ENCODE measurements at places on chromosomes 7 and 10.

GRCh38 chr7:2523461-2523936 lies 3.9 kb downstream of the LFNG start:
- DNase-seq: no peak

GRCh38 chr7:55099066-55099820 lies 80.4 kb downstream of the EGFR start:
- no peak for DNase-seq

GRCh38 chr10:88186335-88186734 lies 322.9 kb downstream of the PTEN start:
- no peak for DNase-seq

DNA sequence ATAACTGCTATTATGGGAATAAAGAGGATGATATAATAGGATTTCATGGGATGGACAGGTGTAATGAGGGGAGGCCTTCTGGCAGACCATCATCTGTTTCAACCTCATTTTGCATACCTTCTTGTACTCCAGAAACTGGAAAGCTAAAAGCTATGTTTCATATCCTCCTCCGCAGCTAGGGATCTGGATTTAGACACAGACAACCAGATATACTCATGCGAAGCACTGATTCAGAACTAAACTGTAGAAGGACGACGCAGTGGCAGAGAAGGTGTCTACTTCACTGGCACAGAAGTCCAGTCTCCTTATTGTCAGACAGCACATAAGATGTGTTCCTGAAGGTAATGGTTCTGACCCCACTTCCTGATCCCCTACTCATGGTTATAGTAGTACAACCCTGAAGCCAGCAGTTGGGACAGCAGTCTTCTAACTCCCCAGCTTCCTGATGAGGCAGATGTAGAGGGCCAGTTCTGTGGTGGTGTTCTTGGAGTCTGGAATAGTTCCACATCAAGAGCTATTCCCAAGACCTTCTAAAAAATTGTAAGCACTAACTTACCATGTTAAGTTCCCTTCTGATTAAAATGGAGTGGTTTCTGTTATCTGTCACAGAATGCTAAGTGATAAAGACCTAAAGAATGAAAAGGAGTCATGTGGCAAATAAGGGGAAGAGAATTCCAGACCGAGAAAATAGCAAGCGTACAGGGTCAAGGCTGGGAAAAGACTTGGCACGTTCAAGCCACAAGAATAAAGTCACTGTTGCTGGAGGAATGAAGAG lies 550.3 kb downstream of the GRM8 start:
- no peak for DNase-seq

- DNase-seq: no peak
Measured at GRCh38 chr10:119521443-119522204, 20.9 kb downstream of the RGS10 start.

DNA sequence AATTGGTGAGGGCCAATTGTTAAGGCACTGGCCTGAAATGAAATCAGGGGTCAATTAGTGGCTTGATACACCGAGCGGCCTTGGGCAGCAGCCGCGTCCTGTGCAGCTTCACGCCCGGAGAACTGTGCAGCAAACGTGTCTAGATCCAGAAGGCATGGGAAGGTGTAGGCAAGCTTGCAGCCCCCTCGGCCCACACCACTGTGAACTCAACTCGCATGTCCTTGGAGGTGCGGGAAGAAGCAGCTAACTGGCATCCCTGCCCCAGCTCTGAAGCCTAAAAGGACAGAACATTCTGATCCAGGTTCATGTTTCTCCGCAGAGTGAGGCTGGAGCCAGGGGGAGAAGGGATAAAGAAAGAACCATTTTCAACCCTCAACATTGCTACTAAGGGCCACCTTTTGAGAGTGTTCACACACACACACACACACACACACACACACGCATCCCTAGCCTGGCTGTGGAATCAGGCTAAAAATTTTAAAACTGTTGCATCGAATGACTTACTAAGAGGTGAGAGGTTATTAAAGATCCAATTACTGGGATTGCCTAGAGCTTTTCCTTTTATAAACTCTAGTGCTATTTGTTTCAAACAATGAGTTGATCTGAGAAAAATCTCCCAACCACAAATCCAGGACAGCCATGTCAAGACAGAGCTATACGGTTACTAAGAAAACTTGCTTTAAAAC lies 104.0 kb downstream of the PARP12 start:
- no peak for DNase-seq

DNA sequence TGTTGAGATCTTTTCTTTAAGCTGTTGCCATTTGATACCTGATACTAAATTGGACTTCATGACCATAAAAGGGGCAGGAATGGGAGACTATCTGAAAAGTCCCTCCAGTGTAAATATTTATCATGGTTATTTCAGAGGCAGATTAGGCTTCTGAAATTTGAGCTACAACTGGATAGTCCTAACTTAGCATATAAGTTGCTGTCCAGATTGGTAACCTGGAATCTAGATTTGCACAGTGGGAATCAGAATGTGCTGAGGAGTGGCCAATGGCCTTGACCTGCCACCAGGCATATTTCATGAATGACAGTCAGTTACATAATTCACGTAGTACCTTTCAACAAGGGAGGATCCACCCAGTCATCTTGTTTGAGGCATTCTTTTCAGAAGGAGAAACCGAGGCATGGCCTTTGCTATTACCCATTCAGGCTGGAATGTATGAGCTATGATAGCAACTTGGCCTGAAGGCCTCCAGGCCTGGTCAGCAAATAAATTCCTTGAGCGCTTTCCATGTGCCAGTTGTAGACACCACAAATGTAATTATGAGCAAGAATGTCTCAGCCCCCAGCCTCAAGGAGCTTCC lies 80.0 kb downstream of the EEPD1 start:
- no peak for DNase-seq

- DNase-seq: no peak
Measured at GRCh38 chr7:53151496-53151895, 116.1 kb downstream of the POM121L12 start.

GRCh38 chr7:21044913-21045568 lies 258.4 kb upstream of the SP8 start:
- no peak for DNase-seq

DNA sequence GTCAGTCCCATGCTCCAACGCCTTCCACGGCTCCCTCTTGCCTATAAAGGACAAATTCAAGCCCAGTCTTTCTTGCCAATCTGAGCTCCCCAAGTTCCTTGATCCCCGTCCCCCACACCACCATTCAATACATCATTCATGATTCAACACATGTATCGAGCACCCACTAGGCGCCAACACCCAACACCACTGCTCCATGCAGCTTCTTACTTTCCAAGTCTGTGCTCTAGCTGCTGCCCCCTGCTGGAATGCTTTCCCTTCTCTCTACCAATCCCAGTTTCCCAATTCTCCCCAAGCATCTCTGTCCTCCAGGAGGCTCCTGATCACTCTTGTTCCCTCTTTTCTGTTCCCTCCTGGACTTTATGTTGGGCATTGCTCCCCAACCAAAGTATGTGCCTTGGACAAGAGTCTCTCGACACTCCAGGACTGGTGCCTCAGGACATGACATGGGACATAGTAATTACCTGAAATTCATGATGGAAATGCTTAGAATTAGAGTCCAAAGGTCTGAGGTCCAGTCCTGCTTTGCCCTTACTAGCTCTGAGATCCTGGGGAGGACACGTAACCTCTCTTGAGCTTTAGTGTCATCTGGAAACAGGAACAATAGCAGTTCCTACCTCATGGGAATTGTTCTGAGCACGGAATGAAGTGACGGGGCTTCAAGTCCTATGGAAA lies 172.7 kb downstream of the NEURL1 start:
- DNase-seq: no peak

- DNase-seq: no peak
Measured at GRCh38 chr7:139714163-139714901, 63.5 kb downstream of the HIPK2 start.

DNA sequence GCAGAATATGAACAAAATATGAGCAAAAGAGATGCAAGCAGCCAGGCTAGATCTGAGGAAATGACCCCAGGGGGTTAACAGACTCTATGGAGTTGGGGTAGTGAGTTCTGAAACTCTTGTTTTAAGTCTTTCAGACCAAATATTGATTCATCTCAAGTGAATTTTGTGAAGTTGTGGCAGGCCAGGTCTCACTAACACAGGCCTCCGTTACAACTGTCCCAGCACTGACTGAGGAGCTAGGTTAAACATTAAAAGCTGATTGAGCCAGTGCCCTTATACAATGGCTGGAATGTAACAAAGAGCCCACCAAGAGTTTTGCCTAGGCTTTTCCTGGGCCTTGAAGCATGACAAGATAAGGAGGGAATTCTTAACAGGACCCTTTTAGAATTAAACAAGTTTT lies 192.3 kb upstream of the STK17A start:
- no peak for DNase-seq

DNA sequence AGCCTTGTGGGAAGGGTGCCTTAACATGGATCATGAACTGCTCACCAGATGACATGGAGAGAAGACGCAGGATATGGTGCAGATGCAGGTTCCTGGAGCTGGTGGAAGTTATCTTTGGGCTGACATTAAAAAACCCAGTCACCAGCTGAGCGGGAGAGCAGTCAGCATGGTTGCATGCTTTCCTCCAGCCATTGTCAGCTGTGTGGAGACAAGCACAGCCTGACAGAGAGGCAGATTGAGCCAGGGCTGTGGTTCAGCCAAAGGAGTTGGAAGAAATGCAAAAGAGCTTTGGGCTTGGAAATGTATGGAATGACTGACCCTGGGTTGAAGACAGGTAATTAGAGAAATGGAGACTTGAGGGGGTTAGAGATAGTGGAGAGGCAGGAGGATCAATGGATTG lies 79.7 kb downstream of the CPVL start:
- DNase-seq: no peak

GRCh38 chr7:137020351-137020750 lies 151.9 kb downstream of the CHRM2 start:
- no peak for DNase-seq

DNA sequence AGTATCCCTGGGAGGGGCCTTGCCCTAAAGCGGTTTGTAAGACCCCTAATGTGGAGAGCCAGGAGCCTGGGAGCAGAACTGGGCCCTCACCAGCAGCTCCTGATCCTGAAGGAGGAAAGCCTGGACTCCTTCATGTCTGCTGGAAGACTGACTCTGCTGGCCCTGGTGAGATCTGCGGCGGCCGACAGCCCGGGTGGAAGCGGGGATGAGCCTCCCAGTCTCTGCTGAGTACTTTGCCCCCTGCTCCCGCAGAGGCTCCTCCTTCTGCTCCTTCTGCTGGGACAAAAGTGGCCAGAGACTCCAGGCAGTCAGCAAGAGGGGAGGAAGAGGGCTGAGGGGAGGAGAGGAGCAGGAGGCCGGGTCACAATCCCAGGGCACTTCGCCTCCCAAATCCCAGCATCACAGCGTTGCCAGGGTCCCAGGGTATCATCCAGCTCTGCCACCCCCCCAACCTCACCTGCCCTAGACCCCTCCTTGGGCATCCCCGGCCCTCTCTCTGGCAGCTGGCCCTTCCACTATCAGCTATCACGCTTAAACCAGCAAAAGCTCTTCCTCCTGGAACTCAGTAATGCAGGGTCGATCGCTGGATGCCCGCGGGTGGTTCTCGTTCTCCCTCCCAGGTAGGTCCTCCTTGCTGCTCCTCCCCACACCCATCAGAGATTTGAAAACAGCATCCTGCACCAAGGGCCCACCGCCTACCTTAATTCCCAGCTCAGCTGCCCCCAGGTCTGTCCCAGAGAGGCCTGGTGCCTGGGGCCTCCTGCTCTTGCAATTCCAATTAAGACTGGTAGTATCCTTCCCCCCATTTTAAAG lies 7.9 kb downstream of the TBATA start:
- DNase-seq: no peak

DNA sequence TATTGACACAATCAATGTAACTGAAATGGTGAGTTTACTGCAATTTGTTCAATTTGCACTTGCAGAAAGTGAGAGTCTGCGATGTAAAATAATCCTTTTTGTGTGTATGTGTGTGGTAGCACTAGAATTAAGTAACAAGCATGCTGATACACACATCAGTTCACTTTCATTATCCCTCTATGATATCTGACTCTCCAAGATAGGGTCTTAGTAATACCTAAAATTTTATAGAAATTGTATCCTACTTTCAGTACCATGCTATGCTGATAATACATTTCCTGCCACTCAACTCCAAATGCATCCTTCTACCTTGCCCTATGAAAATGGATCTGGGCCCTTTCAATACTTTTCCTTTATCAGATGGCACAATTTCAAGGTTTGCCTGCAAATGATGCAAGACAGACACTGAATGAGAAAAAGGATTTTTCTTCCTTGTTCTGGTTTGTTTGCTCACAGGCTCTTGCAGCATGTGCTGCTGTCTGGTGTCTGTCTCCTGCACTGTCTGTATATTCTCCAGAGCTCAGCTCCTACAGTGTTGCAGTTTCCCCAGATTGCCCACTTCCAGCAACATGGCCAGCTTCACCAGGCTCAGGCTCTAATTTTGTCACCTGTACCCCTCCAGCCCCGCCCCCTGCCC lies 297.9 kb upstream of the HGF start:
- DNase-seq: no peak

DNA sequence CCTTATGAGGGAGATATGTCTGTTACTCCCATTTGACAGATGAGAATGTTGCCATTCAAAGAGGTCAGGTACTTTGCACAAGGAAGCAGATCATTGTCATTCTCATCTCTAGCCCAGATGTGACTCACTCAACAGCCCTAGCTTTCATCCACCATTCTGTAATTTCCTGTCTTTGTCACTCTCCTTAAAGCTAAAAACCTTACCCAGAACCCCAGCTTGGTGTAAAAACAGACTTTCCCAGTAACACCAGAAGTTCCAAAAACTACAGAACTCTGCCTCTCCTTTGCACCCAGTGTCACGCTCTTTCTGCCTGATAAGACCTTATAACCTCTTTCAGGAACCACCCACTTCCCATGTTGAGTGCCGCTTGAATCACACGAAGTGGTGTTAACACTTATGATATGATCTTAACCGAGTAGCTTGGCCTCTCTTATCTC lies 89.1 kb upstream of the SP4 start:
- DNase-seq: peak; percentile 9

GRCh38 chr10:32937911-32938424 lies 20.1 kb downstream of the ITGB1 start:
- no peak for DNase-seq

- DNase-seq: no peak
Measured at GRCh38 chr7:11792166-11792565, 39.8 kb downstream of the THSD7A start.

DNA sequence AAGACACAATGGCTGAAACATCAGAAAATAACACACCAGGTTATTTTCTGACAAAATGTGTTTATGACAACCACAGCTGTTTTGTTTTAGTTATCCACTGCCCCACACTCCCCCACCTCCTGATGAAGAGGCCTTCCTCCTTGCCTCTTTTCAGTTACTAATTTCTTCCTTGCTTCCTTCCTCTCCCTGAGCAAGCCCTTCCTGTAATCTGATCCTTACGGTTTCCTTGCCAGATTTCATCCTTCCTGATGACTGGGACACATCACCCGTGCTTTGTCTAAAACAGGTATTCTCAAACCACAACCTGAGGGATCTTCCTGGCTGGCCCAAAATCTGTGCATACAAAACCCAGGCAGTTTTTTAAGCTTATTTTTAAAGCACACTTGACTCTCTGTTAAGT lies 39.4 kb downstream of the CHST15 start:
- no peak for DNase-seq

DNA sequence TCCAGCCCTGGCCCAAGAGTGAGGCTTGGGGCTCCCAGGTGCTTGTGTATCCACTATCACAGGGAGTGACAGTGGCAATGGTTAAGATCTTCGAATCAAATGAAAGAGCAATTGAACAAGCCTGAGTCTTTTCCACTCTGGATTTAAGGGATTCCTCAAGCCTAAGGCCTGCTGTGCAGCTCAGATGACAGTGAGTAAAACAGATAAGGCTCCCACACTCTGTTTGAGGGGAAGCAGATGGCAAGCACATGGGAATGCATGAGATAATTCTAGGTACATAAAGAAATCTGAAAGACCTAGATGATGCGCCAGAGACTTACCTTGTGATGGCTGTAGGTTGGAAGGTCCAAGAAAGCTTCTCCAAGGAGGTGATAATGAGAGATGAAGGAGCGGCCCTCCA lies 95.0 kb downstream of the LRRC18 start:
- no peak for DNase-seq

Measured in stimulated activated CD8-positive, alpha-beta memory T cell treated with anti-CD3 and anti-CD28 coated beads, Interleukin-4, amount 100 ng/mL, for 1 hour (primary cell).